Natural killer cell (primary cell): ENCODE measurements at places on chromosomes 3 and 15.

- no peaks in the 10 kb centered on the region for H3K27me3 ChIP-seq
- no peaks in the 10 kb centered on the region for H3K36me3 ChIP-seq
- DNase-seq, result peak; percentile 71
- peak within 1 kb of the TSS; percentile 100 for H3K27ac ChIP-seq
- peak within 1 kb of the TSS; percentile 82 for H3K4me3 ChIP-seq
- H3K4me1 ChIP-seq, result peaks cover 19% of the 10 kb centered on the region
Measured at GRCh38 chr15:84981711-84982300, at the start of gene PDE8A. TSS of gene PDE8A (plus strand) at chr15:84981856. CDS start at chr15:84982163, 307 bp downstream.

DNA sequence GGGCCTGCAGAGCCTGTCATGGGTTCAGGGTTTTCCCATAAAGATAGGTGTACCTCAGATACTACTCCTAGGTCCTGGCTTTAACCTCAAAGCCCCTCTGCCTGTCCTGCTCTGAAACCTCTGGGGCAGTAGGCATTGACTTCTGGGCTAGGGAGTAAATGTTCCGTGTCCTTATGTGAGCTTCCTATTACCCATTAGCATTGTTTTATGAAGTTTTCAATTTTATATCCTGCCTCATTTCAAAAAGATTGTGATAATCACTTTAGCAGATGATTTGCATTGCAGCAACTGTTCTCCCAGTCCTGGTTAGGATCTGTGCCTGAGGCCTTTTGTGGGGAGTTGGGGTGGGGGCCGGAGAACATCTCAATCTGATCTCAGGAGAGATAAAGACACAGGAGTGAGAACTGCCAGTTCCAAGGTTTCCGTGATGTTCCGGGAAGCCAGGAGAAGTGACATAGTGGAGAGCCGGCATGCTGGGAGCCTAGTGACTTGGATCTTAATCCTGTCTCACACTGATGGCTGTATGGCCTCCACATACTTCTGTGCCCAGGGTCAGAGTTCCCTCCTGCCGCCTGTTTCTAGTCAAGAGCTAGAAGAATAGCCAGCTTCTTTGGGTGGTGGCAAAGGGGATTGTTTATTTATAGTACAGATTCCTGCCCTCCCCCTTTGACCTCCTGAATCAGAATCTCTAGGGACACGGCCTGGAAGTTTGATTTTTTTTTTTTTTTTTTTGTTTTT lies 10.6 kb downstream of the TPM1 start:
- H3K4me1 ChIP-seq, result peaks cover 6% of the 10 kb centered on the region
- H3K27ac ChIP-seq, result no peak overlapping the region
- peaks cover 4% of the 10 kb centered on the region for H3K36me3 ChIP-seq
- no peak overlapping the region for H3K4me3 ChIP-seq
- no peaks in the 10 kb centered on the region for H3K27me3 ChIP-seq

GRCh38 chr3:71492974-71493771 lies 90.4 kb downstream of the FOXP1 start:
- no peaks in the 10 kb centered on the region for H3K27me3 ChIP-seq
- H3K27ac ChIP-seq, result peak overlapping the region; percentile 85
- no peak for DNase-seq
- peaks cover 35% of the 10 kb centered on the region for H3K4me1 ChIP-seq
- H3K36me3 ChIP-seq, result no peaks in the 10 kb centered on the region
- peak overlapping the region; percentile 11 for H3K4me3 ChIP-seq

- no peaks in the 10 kb centered on the region for H3K4me1 ChIP-seq
- H3K27me3 ChIP-seq, result no peaks in the 10 kb centered on the region
- no peaks in the 10 kb centered on the region for H3K36me3 ChIP-seq
- H3K4me3 ChIP-seq, result no peak overlapping the region
Measured at GRCh38 chr3:106560451-106560966, 691.7 kb upstream of the CBLB start.

DNA sequence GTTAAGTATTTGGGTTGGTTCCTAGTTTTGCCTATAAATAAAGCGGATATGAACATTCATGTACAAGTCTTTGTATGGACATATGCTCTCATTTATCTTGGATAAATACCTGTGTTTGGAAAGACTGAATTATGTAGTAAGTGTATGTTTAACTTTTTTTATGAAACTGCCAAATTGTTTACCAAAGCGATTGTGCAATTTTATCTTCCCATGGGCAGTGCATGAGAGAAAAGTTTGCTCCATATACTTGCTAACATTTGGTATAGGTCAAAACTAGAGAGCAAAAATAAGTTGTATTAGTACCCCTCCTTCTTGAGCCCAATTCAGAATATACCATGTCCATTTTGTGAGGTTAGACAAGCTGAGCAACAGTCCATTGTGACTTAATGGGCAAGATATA lies 502.6 kb downstream of the SQOR start:
- H3K4me1 ChIP-seq, result no peaks in the 10 kb centered on the region
- H3K36me3 ChIP-seq, result no peaks in the 10 kb centered on the region
- no peak for DNase-seq
- no peak overlapping the region for H3K27ac ChIP-seq
- H3K4me3 ChIP-seq, result no peak overlapping the region
- no peaks in the 10 kb centered on the region for H3K27me3 ChIP-seq

- no peak overlapping the region for H3K4me3 ChIP-seq
- no peak for DNase-seq
- no peaks in the 10 kb centered on the region for H3K36me3 ChIP-seq
Measured at GRCh38 chr3:89923921-89924610, 816.6 kb downstream of the EPHA3 start.

DNA sequence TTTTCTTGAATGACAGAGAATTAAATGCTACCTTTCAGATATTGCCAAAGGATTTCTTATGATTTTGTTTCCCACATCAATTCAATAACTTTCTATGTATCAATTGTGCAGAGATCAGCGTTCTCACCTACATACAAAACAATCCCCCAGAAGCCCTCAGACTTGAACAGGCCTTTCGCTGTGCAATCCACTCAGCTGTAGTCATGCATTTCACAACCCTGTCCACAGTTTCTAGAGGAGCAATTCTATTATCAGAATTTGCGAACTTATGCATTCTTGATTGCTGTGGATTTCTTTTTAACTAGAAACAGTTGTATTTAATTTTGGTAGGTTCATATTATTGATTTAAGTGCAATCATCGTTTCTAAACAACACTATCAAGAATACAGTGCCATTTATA lies 13.7 kb upstream of the ALCAM start:
- H3K27me3 ChIP-seq, result peaks cover 18% of the 10 kb centered on the region
- H3K36me3 ChIP-seq, result no peaks in the 10 kb centered on the region
- H3K4me3 ChIP-seq, result no peak overlapping the region
- H3K4me1 ChIP-seq, result no peaks in the 10 kb centered on the region
- H3K27ac ChIP-seq, result no peak overlapping the region

GRCh38 chr15:63719281-63719680 lies 114.5 kb downstream of the HERC1 start:
- peaks cover 63% of the 10 kb centered on the region for H3K36me3 ChIP-seq
- DNase-seq, result no peak
- H3K27me3 ChIP-seq, result no peaks in the 10 kb centered on the region
- no peaks in the 10 kb centered on the region for H3K4me1 ChIP-seq

DNA sequence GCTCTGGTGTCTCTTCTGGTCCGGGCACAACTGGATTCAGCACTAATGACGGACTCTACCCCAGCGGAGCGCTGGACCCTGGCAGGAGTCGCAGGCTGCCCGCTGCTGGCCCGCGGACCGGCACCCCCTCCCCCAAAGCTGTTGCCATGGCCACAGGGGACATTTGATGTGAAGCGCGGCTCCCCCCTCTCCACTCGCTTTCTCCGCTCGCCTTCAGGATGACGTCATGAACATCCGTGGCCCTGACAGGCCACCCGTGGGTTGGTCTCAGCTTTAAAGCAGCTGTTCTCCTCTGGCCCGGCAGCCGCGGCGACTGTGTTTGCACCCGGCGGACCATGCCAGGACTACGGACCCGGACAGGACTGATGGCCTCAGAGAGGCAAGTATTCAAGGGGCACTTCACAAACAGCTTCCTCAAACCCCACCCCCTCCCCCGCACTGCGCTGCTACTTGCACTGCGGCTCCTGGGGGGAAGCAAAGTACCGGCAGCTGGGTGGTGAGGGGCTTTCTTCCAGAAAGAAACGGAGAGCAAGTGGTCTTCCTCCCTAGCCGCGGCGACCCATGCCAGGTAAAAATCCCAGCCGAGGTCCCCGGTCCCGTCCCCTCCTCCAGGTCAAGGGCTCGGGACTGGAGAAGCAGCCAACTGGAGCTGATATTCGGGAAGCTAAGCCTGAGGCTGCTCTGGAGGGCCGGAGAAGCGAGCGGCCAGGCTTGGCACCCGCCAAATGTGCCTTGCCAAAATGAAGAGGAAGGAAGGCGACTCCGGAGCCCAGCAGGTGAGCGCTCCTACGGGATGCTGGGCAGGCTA lies 16.6 kb upstream of the AEN start:
- no peak overlapping the region for H3K27ac ChIP-seq
- H3K4me3 ChIP-seq, result no peak overlapping the region
- peaks cover 13% of the 10 kb centered on the region for H3K4me1 ChIP-seq
- H3K27me3 ChIP-seq, result peaks cover 58% of the 10 kb centered on the region
- DNase-seq, result peak; percentile 15

DNA sequence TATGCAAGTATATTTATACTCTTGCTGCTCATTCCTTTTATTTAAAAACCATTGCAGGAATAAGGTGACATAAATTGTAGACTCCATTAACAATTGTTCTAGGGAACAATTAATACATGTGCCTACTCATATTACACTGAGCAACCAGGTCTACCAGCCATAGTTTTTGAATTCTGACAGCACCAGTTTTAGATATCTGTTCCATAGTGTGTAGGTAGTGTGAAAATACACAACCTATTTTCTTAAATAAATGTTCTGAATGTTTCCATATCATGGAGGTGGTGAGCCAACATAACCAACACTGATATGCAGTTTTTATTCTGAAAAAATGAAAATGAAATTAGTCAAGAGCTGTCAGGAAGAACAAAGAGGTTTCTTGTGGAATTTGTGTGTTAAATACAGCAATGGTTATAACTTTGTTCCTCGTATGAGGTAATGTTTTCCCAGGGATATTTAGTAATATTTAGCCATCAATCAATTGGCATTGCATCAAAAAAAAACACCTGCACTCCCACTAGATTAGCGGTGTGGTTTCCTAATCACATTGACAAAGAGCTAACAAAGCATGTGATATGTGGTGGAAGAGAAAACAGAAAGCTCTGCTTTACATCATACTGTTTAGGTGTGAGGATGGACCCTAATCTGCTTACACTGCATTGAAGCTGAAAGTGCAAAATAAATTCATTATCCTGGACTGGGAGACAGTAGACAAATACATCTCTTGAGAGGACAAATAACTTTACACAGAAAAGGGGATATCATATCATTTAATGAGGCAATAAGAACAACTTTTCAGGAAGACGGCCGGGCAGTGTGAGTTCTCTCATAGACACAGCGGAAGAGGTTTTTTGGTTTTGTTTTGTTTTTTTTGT lies 369.5 kb upstream of the THBS1 start:
- no peaks in the 10 kb centered on the region for H3K4me1 ChIP-seq
- DNase-seq, result no peak
- no peaks in the 10 kb centered on the region for H3K36me3 ChIP-seq
- no peak overlapping the region for H3K27ac ChIP-seq
- peaks cover 2% of the 10 kb centered on the region for H3K27me3 ChIP-seq

DNA sequence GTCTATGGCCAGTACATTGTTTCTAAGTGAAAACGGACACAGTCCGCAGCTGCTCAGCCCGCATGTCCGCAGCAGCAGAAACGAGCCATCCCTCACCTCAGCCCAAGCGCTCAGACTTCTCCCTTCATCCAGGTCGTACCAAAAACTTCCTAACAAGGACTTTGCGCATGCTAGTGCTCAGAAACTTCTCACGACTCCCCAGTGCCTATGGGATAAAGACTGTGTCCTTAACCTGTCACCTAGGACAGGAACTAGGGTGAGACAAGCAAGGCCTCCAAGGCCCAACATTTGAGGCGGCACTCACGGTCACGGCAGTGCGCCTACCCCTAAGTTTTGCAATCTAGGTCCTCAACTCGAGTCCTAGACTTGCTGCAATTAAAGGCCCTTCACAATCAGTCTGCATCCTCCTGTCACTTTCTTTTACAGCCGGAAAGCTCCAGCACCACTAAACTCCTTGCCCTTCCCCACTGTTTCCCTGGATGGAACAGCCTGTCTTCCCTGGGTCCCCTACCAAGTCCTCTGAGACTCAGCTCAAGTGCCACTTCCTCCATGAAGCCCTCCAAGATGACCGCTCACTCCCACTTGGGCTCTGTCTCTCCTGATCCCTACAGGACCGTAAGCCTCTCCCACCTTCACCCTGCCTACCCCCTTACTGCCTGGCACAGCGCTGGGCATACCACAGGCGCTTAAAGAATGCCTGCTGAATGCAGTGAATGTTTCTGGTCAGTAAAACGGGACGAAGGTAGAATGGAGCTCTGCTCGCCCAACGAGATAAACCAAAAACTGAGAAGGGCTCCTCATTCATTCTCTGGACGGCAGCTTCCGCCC lies 1.2 kb downstream of the CLN6 start:
- H3K27me3 ChIP-seq, result no peaks in the 10 kb centered on the region
- H3K4me1 ChIP-seq, result peaks cover 23% of the 10 kb centered on the region
- H3K36me3 ChIP-seq, result no peaks in the 10 kb centered on the region
- DNase-seq, result no peak
- peak overlapping the region; percentile 17 for H3K27ac ChIP-seq
- H3K4me3 ChIP-seq, result peak overlapping the region; percentile 64

GRCh38 chr15:63339006-63339766 lies 42.5 kb downstream of the CA12 start:
- no peaks in the 10 kb centered on the region for H3K27me3 ChIP-seq
- no peak for DNase-seq
- H3K4me1 ChIP-seq, result no peaks in the 10 kb centered on the region
- H3K36me3 ChIP-seq, result no peaks in the 10 kb centered on the region
- no peak overlapping the region for H3K27ac ChIP-seq

GRCh38 chr15:39075311-39075710 lies 505.6 kb upstream of the THBS1 start:
- DNase-seq, result no peak
- no peaks in the 10 kb centered on the region for H3K27me3 ChIP-seq
- H3K4me1 ChIP-seq, result no peaks in the 10 kb centered on the region
- H3K36me3 ChIP-seq, result no peaks in the 10 kb centered on the region
- no peak overlapping the region for H3K4me3 ChIP-seq
- no peak overlapping the region for H3K27ac ChIP-seq

DNA sequence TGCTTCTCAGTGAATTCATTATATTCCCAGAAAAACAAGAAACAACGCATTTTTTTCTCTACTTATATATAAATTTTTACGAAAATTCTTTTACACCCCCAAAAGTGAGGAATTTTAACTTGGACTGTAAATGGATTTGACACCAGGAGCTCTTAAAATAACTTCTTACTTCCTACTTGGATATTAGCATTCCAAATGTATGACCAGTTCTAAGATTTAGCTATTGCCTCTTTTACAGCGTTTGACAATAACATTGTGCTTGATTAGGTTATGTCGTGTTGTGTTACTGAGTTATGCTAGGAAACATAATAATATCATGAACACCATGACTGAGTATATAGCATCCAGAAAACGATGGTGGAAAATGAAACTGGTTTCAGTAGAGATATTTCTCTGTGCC lies 177.0 kb downstream of the CNTN6 start:
- no peaks in the 10 kb centered on the region for H3K4me1 ChIP-seq
- H3K4me3 ChIP-seq, result no peak overlapping the region
- no peak for DNase-seq

GRCh38 chr3:33918126-33918756 lies 119.8 kb downstream of the PDCD6IP start:
- H3K4me3 ChIP-seq, result no peak overlapping the region
- no peaks in the 10 kb centered on the region for H3K36me3 ChIP-seq
- H3K27me3 ChIP-seq, result no peaks in the 10 kb centered on the region
- no peak overlapping the region for H3K27ac ChIP-seq
- peaks cover 8% of the 10 kb centered on the region for H3K4me1 ChIP-seq

- H3K36me3 ChIP-seq, result no peaks in the 10 kb centered on the region
- H3K27me3 ChIP-seq, result no peaks in the 10 kb centered on the region
- no peak for DNase-seq
- no peaks in the 10 kb centered on the region for H3K4me1 ChIP-seq
- no peak overlapping the region for H3K27ac ChIP-seq
Measured at GRCh38 chr3:77186728-77187127, 146.8 kb downstream of the ROBO2 start.
